ENCODE measurements at places on chromosomes 4 and X.

DNA sequence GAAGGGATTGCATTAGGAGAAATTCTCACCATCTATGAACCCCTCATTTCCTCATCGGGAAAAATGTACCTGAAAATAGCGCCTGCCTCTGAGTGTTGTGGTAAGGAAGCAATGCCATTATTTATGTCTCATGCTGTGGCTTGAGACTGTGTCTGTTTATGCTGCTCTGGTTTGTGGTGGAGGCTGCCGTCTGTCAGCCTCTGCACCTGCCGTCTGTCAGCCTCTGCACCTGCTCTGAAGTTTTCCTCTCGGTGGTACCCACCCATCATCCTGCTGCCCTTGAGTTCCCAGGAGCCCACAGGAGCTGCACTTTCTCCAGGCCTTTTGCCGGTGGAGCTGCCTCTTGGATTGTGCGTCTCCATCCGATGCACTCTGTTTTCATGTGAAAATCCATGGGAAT is 68.5 kb upstream of the PPP2R3B start:
- DNase-seq, result no peak

- DNase-seq, result no peak
These were observed 21.5 kb downstream of the SULT1B1 start for GRCh38 chr4:69738872-69739271.

GRCh38 chrX:148874636-148875246 is 374.3 kb downstream of the AFF2 start:
- DNase-seq, result no peak

DNA sequence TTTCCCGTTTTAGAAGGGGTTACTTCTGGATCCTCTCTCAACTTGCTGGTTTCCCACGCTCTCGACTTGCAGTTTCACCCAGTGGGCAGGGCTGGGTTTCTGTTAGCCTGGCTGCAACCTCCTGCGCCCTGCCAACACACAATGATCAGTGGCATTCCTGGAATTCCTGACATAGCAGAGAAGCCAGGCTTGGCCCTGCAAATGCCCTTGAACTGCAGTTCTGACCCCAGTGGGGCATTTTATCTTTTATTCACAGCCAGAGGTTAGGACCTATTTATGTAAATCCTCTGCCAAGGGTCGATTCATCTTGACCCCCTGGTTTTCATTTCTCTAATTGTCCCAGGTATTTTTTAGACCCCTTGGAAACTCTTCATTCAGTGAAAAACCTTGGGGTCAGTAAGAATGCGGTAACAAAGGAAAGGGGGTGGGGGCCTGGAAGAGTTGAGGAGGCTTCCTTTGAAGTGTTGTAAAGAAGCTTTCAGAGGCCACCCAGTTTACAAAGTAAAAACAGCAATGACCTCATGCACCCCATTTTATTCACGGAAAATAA is 217.6 kb downstream of the ZNF674 start:
- no peak for DNase-seq

GRCh38 chr4:34492414-34492813 is 1751.9 kb downstream of the ARAP2 start:
- no peak for DNase-seq

DNA sequence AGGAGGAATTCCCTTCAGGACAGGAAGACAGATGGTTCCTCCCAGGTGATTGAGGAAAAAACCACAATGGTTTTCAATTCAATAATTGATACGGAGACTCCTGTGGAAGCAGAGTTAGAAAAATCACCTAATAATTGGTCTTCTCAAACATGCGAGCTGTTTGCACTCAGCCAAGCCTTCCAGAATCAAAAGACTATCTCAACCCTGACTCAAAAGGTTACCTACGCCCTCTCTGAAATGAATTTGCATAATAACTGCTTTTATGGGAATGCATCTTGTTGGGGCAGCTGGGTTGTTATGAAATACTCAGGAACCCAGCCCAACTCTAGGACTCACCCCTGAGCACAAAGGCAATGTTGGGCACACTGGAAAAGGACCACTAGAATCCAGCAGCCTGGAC is 66.9 kb upstream of the ARSJ start:
- DNase-seq, result no peak

Data from NCI-H1417 (cell line).